ENCODE measurements at places on chromosomes 7 and 10. TPM values are rescaled to one million over a fixed set of nuclear protein-coding genes. Genes with fewer than 3 reads are reported as not detected.

The LRRC18 gene
- total RNA-seq: under 0.01 TPM

The GIMAP7 gene
- 139 TPM for total RNA-seq

The SFTPD gene
- not detected for total RNA-seq

The LRIT1 gene
- not detected for total RNA-seq

The AKR1C1 gene
- 55.6 TPM for total RNA-seq

The CPED1 gene
- total RNA-seq: 2.8 TPM

The PALD1 gene
- 109 TPM for total RNA-seq

The XRCC2 gene
- total RNA-seq: 1.4 TPM

The TMEM229A gene
- total RNA-seq: not detected

The UTF1 gene
- not detected for total RNA-seq

The TAS2R3 gene
- 0.33 TPM for total RNA-seq

The ACSM6 gene
- not detected for total RNA-seq

The GATA3 gene
- under 0.01 TPM for total RNA-seq

The ASAH2B gene
- total RNA-seq: 2.2 TPM

The CCDC186 gene
- 16.4 TPM for total RNA-seq

The SLC13A1 gene
- total RNA-seq: not detected

The HOXA2 gene
- 0.11 TPM for total RNA-seq

The ELFN1 gene
- 0.77 TPM for total RNA-seq

The CCDC136 gene
- total RNA-seq: 0.33 TPM

The ACTR1A gene
- total RNA-seq: 144 TPM

The PTN gene
- not detected for total RNA-seq

The LRRC17 gene
- 0.43 TPM for total RNA-seq

The GSDME gene
- total RNA-seq: 7.6 TPM

The STRIP2 gene
- 2.4 TPM for total RNA-seq

The CTBP2 gene
- 99.0 TPM for total RNA-seq

The SLC18A3 gene
- total RNA-seq: not detected

The ANKRD7 gene
- total RNA-seq: 0.22 TPM

The SPDYE11 gene
- total RNA-seq: not detected

The VSTM4 gene
- 0.65 TPM for total RNA-seq

The TBX20 gene
- not detected for total RNA-seq

The TRPV6 gene
- total RNA-seq: not detected

The CPXM2 gene
- not detected for total RNA-seq

The NPY gene
- not detected for total RNA-seq

The MPP7 gene
- total RNA-seq: 2.8 TPM

The CTAGE8 gene
- not detected for total RNA-seq

The CALHM1 gene
- not detected for total RNA-seq

The CBX3 gene
- total RNA-seq: 120 TPM

The EBLN1 gene
- not detected for total RNA-seq

The GRB10 gene
- total RNA-seq: 128 TPM

The CRHR2 gene
- total RNA-seq: not detected

The GTPBP4 gene
- 19.5 TPM for total RNA-seq

The CARD11 gene
- total RNA-seq: 2.1 TPM

The CHST12 gene
- 7.9 TPM for total RNA-seq

The FAM25C gene
- not detected for total RNA-seq

The TPST1 gene
- total RNA-seq: 25.6 TPM

The SLC39A12 gene
- total RNA-seq: not detected

The AGBL3 gene
- total RNA-seq: 1.4 TPM

The OR2A1 gene
- not detected for total RNA-seq

The AMPH gene
- not detected for total RNA-seq

The NAT16 gene
- not detected for total RNA-seq

The COL13A1 gene
- total RNA-seq: 0.98 TPM

The CNPY4 gene
- total RNA-seq: 29.8 TPM

The MRPS24 gene
- total RNA-seq: 48.7 TPM

The FAM237B gene
- not detected for total RNA-seq

The DYNC1I1 gene
- 8.6 TPM for total RNA-seq

The CC2D2B gene
- total RNA-seq: 0.17 TPM

The TUBAL3 gene
- not detected for total RNA-seq

The UCMA gene
- not detected for total RNA-seq

The TMEM196 gene
- not detected for total RNA-seq
